ENCODE measurements at places on chromosomes 11 and 22. TPM values are rescaled to one million over a fixed set of nuclear protein-coding genes. Genes with fewer than 3 reads are reported as not detected.

POLD4 gene
- 22.3 TPM for total RNA-seq

GLB1L3 gene
- total RNA-seq = 11.7 TPM

OR51E2 gene
- not detected for total RNA-seq

SEC14L2 gene
- total RNA-seq = 8.5 TPM

GRCh38 chr11:100808904-100809491 is 121.9 kb downstream of the ARHGAP42 start:
- DNase-seq = no peak

- DNase-seq = no peak
These were observed 41.0 kb upstream of the CLPB start for GRCh38 chr11:72475381-72475780.

GRCh38 chr11:100863080-100863581 is 176.0 kb downstream of the ARHGAP42 start:
- DNase-seq = no peak

DNA sequence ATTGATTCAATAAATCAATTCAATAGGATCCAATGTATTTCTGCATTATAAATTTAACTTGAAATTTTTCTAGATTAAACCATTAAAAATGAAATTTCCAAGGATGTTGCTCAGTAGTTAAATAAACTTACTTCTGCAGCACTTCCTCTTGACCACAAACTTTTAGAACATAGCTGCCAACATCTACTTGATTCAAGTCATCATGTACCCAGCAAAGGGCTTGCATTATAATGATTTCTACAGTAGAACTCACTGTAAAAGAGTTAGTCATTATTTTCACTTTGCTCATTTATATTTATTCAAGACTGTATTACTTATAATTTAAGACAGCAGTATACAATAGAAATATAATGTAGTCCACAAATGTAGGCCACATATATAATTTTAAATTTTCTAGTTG is 59.2 kb downstream of the PIK3C2A start:
- DNase-seq = no peak

DNA sequence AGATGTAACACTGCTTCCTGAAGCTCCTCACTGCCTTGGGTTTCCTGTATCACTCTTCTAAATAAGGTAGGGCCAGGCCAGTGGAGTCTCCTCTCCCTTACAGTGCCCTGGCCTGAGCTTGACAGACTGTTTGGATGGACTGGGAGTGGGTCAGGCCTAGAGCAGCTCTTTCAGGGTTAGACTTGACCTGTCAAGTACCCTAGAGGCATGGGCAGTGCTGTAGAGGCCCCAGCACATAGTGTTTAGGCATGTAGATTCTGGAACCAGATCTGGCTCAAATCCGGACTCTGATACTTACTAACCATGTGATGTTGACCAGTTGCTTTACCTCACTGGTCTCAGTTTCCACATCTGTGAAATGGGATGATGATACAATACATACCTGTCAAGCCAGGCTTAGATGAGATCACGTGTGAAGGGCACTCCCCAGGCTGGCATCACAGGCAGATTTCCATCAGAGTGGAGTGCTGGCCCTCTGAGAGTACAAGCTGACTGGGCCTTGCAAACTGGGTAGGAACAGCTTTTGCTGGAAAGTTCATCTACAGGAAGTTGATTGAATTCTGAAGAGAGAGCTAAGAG is 1.4 kb upstream of the MICAL2 start:
- DNase-seq = no peak

DNA sequence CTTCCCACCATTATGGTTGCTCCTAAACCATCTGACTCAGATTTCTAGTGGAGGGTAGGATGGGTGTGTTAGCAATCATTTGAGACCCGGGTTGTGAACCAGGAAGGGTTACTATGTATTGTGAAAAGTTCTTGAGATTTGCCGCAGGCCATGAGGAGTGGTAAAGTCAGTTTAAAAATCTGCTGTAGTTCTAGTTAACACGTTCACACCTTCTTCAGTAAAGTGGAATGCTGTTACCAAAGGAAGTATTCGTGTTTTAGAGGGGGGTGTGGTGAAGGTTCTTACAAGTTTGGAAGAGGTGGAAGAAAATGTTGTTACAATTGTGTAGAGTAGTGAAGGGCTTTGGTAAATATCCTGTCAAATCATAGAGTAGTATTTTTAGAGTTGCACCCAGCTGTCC is 2.6 kb downstream of the MTMR3 start:
- DNase-seq = no peak

- no peak for DNase-seq
These were observed 34.5 kb upstream of the BLID start for GRCh38 chr11:122150216-122151124.

DNA sequence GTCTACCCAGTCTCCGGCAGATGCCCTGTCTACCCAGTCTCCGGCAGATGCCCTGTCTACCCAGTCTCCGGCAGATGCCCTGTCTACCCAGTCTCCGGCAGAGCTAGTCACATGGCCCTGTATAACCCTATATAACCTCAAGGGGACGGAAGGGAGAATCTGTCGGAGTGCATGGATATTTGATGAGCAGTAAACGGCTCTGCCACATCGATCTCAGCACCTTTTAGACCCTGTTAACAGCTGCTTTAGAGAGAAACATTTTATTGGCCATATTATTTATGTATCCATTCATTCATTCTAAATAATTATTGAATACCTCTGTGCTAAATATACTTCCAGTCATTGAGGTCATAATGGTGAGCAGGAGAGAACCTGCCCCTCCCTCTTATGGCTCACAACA is 228.9 kb downstream of the NTM start:
- DNase-seq = no peak

- peak; percentile 55 for DNase-seq
These were observed 59.8 kb downstream of the TMEM135 start for GRCh38 chr11:87097582-87097981.

- peak; percentile 74 for DNase-seq
These were observed 12.8 kb downstream of the MACROD1 start for GRCh38 chr11:64152841-64153691.

GRCh38 chr11:107801641-107802040 is 56.9 kb downstream of the SLC35F2 start:
- DNase-seq = no peak

GRCh38 chr11:1338201-1339065 is 29.0 kb upstream of the TOLLIP start:
- DNase-seq = no peak

DNA sequence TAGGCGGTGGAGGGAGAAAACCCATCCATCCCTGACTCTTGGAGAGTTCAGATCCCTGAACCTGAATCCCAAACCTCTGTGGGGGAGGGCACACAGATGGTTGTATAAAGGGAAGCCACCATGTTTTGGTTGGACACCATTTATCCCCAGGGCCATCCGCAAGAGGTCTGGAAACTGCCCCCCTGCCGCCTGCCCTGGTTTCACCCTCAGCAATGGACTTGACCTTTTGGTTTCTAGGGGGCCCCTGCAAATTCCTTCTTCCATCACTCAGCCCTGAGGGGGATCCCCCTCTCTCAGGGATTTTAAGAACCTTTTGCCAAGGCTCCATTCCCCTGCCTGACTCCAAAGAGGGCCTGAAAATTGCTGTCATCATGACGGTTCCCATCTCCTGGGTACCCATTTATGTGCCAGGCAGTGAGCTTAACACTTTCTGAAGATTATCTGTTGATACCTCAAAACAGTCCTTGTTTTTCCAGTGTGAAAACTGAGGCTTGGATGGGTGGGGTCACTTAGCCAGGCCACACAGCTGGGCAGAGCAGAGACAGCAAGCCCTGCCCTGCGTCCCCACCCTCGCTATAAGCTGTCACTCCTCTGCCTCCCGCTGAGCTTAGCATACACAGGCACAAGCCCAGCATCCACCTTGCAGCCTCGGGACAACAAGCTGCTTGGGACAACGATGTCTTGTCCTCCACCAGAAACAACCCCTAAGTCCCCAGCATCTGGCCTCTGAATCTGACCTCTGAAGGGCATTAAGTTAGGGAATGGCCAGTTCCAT is 33.2 kb upstream of the CRYBB3 start:
- no peak for DNase-seq

- DNase-seq = no peak
These were observed 28.6 kb upstream of the ELFN2 start for GRCh38 chr22:37455896-37456295.

Measured in H9 (cell line).